ENCODE measurements at places on chromosomes 3 and 15.

DNA sequence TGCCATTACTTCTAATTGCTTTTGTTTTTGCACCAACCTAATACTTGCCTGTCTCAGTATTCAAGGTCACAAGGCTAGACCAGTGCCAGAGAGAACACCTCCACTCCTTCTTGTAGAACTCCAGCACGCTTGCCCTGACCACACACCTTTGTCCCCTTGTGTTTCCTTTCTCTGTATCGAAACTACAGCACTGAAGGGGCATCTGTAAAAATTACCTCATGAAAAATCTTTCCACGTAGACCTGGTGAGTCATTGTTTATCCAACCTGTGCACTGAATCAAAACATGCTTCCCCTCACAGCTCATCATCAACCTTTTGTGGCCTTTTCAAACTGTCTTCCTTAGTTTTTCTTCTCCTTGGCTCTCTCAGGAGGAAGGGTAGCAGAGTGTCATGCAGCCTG, 259.5 kb downstream of the THRB start:
- ATAC-seq: no peak

DNA sequence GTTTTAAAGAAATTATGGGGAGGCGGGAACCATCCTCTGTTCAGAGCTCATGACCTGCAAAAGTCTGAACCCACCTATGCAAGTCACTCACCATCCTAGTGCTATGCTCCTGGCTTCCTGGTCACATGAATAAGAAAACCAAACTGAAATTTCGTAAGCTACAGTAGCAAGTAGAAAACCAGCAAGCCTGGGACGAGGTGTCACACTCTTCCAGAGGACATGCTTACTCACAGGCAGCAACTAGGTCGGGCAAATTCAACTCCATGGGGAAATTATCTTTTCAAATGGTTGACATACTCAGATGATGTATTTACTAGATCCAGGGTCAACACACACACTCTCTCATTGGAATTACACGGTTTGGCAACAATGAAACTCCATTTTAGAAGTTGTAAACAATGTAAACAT, 31.3 kb downstream of the LDHAL6B start:
- no peak for ATAC-seq

DNA sequence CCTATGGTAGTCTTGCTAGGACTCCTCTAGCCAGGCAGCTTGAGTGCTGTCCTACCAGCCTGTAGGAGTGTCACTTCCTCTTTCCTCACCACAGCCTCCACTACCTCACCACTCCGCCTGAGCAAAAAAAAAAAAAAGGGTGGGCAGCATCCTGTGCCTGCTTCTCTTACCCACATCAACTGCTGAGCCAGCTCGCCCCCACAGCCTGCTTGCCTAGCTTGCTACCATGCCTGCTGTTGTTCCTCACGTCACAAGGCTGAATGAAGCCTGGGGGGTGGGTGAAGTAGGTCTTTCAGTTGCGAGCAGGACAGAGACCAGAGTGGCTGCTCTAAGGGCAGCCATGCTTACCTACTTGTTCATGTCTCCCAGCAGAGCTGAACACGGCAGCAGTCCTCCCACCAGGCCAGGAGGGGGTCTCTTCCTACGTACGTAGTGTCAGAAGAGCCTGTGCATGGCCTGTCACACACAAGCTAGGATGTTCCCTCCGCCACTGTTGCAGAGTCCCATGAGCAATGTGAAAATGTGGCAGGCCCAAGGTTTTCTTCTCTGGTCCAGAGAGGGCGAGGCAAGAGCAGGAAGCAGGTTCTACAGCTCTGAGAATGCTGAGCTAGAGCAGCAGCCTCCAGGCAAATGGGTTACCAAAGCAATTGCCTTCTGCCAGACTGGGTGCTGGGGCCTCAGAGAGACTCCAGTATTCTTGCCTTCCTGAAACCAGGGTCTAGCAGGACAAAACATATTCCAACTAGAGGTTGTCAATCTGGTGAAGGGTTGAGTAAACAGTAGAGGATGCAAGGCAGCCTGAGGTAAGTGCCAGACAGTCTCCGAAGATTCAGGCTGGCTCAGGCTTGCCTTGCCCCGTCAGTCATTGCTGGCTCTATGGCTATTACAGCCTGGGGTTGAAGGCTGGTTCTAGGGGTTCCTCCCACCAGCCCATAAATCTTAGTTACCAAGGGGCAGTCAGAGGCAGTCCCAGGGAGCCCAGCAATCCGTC, 8.1 kb downstream of the PPM1M start:
- no peak for ATAC-seq

DNA sequence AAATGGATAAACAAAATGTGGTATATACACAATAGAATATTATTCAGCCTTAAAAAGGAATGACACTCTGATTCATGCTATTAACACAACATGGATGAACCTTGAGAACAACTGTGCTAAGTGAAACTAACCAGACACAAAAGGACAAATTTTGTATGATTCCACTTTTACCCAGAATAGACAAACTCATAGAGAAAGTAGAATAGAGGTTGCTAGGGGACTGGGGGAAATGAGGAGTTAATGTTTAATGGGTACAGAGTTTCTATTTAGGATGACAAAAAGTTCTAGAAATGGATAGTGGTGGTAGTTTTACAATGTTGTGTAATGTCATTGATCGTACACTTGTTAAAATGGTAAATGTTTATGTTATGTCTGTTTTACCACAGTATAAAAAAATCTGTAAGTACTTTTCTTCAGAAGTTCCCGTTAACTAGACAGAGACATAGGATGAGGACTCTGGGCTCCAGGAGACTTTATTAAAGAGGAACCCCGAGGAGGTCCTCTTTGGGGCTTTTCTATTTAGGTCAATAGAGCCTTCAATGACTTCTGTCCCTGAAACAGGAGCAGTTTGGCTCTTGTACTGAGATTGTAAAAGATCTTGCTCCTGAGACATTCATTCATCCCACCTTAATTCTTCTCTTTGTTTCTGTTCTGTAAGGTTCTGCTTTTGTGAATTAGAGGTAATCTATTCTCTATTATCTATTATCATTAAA, 24.5 kb downstream of the ABHD6 start:
- ATAC-seq: no peak

DNA sequence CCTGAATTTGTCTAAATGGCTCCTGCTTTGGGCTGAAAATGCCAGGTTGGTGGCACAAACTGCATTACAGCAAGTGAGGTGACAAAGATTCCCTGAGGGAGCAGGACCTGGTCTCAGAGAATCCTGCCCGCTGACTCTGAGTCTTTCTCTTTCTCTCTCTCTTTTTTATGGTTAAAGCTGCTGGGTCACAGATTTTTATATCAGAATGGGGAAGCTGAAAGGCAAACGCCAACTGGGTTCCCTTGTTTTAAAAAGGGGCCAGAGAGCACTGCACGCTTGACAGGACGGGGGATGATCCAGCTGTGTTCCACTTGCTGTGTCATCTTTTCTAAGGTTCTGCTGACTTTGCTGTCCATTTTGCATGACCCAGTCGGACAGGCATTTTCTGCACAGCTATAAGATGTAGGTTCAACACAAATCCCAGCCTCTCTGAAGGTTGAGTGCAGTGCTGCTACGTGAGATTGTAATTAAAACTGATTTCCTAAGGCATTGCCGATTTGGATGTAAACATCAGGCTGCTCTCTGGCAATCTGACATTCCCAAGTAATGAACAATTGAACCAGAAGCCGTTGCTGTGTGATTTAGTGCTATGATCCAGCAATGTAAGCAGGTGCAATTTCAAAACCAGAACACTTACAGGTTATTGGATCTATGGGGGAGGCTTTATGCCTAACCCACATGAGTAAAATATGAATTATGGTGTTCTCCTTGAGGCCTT, 25.8 kb downstream of the ARHGEF3 start:
- peak; percentile 80 for ATAC-seq

GRCh38 chr3:141737093-141737492, 1.0 kb upstream of the RNF7 start:
- no peak for ATAC-seq

DNA sequence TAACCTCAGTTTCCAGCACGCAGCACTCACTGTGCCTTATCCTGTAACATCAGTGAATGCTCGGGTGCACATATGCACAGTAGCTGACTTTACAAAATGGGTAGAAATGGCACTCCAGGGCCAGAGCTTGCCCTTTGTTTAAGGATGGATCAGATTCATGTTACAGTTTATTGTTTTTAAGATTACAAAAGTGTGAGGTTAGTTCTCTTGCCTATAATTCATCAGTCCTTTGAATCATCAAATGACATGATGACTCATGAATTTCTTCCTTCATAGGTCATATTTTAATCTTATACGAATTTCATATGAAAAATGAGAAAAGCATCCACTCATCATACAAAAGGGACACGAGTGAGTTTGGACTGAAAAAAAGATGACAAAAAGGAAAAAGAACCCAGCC, 545.3 kb downstream of the GBE1 start:
- ATAC-seq: peak; percentile 43

DNA sequence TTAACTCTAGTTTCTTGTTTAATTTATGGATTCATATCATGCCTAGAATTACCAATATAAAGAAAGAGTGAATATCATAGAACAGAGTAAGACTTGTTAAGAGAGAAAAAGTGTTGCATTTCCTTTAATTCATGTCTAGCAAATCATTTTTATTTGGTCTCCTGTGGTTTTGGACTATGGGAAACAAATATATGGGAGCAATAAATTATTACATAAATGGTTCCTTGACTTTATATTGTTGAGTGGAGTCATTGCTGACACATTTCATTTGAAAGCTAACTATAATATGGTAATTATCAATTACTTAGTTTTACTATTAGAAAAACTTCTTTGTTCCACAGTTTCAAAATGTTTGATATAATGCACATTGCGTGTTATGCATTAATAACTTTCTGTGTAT, 144.7 kb upstream of the CGNL1 start:
- ATAC-seq: no peak

DNA sequence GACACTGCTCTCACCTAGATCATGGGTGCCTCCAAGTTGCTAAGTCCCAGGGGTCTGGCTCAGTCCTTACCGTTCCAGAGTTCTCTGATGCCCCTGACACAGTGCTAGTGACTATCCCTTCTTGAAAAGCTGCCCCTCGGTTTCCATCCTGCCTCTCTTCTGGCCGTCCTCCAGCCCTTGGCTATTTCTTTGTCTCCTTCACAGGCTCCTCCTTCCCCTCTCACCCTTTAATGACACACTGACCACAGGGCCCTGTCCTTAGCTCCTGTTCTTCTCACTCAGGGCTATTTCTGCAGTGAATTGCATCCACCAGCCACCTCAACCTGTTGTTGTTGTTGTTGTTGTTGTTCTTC, 31.1 kb downstream of the SLC28A1 start:
- ATAC-seq: no peak

DNA sequence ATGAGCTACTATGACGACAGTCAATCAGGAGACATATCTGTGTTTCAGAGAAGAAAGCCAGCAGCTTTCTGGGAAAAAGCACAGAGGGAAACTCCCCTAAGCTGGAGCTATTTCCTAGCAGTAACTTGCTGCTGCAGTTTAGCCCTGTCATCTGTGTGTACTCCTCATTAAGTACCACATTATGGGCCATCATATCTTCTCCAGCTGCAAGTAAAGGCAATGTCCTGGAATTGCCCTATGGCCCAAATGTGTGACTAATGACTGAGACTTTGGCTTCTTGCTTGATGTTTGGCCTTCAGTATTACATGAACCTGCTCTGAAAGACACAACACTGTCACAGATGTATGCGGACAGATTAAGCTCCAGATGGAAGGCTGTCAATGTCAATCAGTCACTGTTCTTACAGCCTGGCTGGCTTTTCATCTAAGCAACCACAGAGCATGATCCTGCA, 190.8 kb downstream of the FHIT start:
- no peak for ATAC-seq

DNA sequence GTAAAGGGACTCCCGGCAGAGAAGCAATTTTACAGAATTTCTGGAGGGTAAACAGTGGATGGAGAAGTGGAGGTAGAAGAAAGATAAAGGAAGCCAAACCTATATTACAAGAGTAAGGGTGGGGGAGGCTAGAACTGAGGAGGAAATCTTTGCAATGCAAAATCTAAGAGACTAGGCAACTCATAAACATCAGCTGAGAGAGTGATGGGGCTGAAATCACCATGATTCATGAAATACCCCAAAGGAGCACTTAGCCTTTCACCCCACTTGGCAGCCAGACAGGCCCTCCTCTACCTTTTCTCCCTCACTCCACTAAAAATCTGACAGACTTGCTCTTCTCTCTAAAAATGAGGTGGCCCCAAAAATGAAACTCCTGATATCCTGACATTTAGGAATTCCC, 19.5 kb upstream of the ZBTB38 start:
- peak; percentile 74 for ATAC-seq

DNA sequence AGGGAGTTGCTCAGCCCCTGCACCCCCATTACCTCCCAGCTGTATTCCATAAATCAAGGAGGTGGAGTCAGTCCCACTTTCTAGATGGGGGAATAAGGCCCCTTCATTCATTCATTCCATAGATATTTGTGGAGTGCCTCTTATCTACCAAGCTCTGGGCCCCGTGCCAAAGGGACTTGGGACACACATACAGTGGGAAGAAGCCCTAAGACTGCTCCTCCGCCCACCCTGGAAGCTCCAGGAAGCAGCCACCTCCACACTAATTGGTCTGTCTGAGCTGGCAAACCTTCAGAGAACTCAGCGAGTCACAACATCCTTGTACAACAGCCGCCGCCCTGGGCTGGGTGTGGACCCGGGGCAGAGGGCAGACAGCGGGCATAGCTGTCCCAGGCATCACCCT, 6.4 kb downstream of the STRA6 start:
- peak; percentile 41 for ATAC-seq

- ATAC-seq: no peak
Observed at GRCh38 chr3:77873598-77873997, 833.7 kb downstream of the ROBO2 start.

GRCh38 chr15:85858586-85859375, 64.1 kb upstream of the KLHL25 start:
- peak; percentile 93 for ATAC-seq

- ATAC-seq: no peak
Observed at GRCh38 chr3:43709022-43709421, 18.3 kb downstream of the ABHD5 start.

DNA sequence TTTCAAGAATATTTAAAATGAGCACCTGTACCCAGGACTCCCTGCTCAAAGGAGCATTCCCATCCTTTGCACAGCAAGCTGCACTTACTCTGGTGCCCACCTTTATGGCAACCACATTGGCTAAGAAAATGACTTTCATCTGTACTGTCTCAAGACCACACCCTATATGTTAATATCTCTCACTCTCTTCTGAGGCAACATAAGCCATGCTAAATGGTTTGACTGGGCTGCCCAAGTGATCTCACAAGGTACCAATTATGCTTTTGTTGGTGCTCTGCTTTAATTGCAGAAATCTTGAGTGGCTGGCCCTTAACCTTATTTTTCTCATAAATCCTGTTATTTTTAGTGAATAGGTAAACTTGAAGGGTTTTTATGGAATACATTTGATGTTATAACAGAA, 17.7 kb downstream of the RYK start:
- ATAC-seq: no peak

Data from motor neuron (in vitro differentiated cells).